ENCODE measurements at places on chromosomes 5 and 9.

GRCh38 chr9:111938427-111938800 is 41.8 kb downstream of the UGCG start:
- DNase-seq: no peak

DNA sequence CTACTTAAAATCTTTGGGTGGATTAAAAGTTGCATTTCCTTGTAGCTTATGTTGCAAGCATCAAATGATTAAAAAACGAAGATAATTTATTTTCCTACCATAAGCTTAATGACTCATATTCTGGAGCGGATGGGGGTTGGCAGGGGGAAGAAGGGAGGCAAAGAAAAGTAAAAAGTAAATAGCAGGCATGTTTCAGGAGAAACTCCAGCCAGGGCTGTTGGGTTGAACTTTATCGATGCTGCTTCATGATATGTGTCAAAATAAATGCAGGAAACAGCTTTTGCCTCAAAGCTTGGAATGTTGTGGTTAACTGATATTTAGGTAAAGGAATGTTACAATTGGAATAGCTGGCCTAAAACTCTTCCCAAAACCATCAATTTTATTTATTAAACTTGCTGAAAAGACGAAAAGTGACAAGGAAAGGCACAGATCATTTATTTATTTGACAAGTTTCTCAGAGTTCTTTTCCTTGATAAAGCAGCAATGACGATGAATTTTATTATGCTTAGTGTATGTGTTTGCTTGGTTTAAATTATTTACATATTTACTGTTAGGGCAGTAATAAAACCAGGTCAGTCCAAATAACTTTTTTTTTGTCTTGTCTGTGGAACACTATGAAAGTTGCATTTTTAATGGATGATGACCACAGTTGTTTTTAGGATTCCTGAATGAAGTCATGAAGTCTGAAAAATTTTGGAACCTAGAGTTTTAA is 177.9 kb downstream of the PCSK1 start:
- peak; percentile 91 for DNase-seq

GRCh38 chr9:116753389-116753788 is 66.3 kb downstream of the TRIM32 start:
- no peak for DNase-seq

DNA sequence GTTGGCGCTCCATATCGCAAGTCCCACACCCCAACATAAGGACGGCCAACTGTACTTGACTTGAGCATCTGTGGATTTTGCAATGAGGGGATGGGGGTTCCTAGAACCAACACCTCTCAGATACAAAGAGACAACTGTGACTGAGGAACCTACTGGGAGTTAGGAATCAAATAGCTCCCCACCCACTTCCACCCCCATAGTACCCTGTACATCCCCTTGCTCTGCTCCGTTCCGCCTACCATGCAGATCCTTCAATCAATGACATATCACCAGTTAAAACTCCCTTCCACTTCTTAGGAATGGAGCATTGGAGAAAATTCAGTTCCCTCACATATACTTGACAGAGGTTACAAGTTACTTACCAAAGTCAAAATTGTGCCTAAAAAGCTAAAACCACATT is 140.9 kb downstream of the MLLT3 start:
- DNase-seq: no peak

DNA sequence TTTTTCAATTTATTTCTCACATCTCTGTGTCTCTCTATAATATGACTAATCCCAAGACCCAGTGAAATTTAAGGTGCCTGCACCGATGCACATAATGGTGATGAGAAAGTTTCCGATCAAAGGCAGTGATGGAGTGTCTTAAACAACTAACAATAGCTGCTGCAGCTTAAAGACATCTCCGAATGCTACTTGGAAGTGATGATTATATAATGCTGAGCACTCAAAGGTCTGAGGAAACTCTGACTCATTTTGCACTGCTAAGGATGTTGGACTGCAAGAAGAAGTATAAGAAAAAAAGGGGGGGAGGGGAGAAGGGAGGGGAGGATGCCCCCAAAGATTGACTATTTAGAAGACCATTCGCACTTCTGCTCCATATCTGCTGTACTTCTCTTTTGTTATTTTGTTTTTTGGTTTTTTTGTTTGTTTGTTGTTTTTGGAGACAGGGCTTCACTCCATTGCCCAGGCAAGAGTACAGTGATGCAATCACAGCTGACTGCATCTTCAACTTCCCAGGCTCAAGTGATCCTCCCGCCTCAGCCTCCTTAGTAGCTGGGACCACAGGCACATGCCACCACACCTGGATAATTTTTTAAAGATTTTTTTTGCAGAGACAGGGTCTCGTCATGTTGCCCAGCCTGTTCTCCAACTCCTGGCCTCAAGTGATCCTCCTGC is 192.2 kb downstream of the HSD17B3 start:
- no peak for DNase-seq

- no peak for DNase-seq
Measured at GRCh38 chr9:131226226-131226625, 50.1 kb downstream of the FAM78A start.

DNA sequence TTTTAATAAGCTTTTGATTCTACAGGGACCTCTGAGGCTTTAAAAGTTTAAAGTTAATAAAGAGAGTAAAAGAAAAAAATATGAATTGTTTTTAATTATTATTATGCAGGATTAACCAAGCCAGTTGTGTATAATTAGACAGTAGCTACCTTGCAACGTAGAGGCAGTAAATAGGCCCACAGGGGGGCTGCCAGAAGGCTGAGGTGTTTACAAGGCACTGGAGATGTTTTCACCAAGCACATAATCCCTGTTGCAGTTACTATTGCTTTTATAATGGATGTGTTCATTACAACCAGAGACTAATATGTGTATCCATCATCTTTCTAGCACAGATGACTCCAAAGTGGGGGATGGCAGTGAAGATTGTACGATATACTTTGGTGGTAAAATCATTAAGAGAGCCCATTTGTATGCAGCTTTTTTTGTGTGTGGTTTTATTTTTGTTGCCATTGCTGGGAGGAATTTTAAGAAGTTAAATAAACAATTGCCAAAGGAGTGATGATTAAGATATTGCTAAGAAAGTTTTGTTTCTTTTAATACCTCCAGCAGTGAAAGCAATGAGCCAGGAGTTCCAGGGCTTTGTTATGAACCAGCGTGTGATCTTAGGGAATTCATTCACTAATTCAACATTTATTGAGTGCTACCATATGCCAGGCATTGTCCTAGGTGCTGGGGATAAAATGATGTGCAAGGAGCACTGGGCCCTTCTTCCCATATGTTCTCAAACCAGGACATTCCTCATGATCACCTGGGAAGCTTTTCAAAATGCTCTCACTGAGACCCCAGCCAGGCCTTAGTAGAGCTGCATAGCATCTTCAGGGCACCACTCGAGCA is 138.7 kb upstream of the EFNA5 start:
- no peak for DNase-seq

GRCh38 chr5:115337882-115338281 is 41.4 kb upstream of the CCDC112 start:
- DNase-seq: no peak

- no peak for DNase-seq
Measured at GRCh38 chr5:180990086-180990881, 1.6 kb downstream of the BTNL3 start.

DNA sequence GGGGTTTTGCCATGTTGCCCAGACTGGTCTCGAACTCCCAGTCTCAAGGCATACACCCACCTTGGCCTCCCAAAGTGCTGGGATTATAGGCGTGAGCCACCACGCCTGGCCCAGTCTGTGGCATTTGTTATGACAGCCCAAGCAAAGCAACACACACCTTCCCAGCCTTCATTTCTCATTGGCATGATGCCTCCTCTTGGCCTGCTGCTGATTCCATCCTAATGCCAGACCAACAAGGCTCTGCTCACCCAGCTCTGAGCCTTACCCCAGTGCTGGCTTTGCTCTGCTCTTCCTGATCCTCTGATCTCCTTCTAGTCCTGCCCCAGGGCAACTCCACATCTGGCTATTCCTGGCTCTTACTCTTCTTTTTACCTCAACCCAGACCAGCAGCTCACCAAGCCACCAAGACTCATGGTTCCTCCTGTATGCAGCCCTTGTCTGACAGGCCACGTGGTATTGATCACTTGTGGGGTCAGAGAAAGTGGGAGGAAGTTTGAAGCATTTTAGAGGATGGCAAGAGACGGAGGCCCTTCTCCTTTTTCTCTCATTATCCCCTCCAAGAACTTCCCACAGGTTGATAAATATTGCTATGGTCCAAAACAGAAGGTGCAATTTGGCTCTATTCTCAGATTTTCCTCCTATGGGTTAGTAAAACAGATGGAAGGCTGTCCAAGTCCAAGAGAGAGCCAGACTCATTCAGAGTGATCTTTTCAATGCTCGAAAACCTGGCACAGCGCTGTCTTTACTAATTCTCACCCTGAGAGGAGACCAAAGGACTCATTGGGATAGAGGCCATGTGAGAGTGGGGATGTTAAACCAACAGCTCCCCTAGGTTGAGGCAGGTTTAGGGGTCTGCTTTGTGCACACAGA is 958 bp downstream of the CD180 start:
- no peak for DNase-seq

- no peak for DNase-seq
Measured at GRCh38 chr5:123460296-123460729, 37.1 kb upstream of the CEP120 start.

GRCh38 chr9:70954126-70954525 is 167.3 kb downstream of the TRPM3 start:
- peak; percentile 44 for DNase-seq

GRCh38 chr9:131096269-131097125 is at the start of gene AIF1L:
TSS of gene AIF1L (plus strand) at chr9:131096531. CDS start at chr9:131096630, 99 bp downstream.
- DNase-seq: no peak

GRCh38 chr5:115810761-115811160 is 5.7 kb downstream of the CDO1 start:
- DNase-seq: peak; percentile 48

DNA sequence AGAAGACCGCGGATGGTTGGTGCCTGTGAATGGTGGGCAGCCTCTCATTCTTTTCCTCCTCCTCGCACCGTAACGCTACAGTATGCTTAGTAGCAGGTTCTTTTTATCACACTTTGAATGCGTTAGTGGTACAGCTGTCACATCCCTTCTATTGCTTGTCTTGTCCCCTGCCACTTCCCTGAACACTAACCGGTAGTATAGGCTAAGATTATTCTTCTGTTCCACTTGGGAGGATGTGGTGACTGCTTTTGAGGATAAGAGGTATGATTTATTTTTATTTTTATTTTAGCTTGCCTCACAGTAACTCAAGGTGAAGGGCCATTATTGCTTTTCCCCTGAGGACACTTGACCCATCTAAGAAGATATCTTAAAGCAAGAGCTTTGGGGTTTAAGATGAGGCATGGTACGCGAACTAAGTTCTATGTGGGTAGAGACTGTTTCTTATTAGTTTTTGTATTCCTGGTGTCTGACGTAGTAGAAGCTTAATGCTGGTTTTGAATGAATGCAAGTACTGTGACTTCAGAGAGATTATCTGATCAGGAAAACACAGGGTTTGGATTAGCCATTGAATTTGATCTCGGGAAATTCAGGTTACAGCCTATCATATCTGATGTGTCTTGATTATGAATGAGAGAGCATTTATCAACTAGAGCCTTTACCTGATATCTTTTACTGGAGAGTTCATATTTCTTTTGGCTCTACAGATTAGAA is 951 bp downstream of the UNC13B start:
- no peak for DNase-seq

DNA sequence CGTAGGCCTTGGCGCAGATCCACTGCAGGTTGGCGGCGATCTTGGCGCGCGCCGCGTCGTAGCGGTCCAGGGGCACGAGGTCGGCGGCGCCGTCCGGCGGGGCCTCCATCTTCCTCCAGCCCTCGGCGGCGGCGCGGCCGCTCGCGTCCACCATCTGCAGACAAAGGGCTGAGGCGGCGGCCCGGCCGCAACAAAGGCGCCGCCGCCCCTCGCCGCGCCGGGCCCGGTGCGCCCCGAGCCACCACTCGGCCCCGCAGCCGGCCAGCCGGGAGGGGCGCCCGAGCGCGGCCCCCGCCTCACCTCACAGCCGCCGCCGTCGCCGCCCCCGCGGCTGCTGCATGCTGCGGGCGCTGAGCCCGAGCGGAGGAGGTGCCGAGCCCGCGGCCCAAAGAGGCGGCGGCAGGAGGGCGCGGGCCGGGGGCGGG is 328 bp downstream of the CAMSAP1 start:
- no peak for DNase-seq

GRCh38 chr5:1949253-1949652 is 66.5 kb upstream of the IRX4 start:
- no peak for DNase-seq

GRCh38 chr5:67725604-67726003 is 490.0 kb upstream of the PIK3R1 start:
- DNase-seq: no peak

DNA sequence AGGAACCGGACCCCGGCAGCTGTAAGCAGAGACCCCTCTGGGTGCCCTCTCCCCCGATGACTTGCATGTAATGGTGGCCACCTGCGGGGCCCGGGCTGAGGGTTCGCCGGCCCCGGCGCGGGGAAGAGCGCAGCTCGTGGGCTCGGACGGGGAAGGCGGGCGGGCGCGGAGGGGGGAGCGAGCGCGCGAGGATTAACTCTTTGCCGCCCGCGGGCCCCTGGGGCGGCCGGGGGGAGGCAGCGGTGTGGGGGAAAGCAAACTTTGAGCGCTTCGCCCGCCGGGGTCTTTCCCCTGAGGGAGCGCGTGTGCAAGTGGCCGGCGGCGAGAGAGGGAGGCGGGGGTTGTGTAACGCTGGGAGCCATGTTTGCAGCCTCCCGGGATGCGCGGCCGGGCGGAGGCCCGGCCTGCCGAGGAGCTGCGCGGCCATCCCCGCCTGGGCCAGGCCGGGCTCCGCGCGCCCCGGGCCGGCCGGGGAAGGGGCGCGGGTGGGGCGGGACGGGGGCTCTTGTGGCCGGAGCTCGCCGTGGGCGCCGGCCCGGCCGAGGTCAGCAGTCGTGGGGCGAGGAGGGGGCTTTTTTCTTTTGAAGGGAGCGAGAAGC is 547 bp downstream of the ANP32B start:
- no peak for DNase-seq

DNA sequence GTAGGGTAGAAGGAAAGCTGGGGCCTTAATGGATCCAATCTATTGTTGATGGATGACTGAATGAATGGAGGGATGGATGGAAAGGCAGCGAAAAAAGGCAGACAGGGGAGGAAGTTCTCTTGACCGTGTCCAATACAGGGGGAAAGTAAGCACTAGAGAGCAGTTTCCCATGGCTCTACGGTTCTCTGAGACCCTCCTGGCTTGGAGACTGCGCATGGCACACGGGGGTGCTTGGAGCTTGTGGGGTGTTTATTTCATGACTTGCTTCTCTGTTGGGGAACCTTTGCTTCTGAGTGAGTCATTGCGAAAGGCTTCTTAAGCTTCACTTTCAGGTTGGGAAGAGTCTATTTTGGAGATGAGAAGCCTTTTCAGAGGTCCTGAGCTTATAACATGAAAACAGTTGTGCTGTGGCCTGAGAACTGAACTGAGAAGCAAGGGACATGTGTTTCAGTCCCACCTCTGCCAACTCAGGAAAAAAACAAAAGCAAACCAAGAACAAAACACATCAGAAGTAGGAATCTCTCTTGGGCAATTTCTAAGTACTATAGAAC is 12.8 kb upstream of the TEX48 start:
- no peak for DNase-seq

- no peak for DNase-seq
Measured at GRCh38 chr9:92725766-92726165, 38.9 kb downstream of the BICD2 start.

DNA sequence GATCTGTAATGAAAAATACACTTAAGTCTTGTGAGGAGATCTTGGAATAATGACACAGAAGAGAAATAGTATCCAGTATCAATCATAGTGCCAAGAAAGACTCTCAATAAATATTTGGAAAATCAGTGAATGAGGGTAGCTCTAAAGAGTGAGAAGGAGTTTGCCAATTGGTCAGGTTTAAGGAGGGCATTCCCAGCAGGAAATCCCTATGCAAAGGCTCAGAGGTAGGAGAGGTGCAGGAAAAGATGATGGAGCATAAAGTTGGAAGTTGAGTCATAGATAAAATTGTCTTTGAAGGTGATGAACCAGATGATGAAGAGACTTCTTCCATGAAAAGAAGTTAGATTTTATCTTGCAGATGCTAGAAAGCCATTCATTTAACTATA is 27.8 kb downstream of the TNPO1 start:
- no peak for DNase-seq

Measured in AG09319 (cell line).